ENCODE measurements at places on chromosomes 7 and 10. TPM values are rescaled to one million over a fixed set of nuclear protein-coding genes. Genes with fewer than 3 reads are reported as not detected.

DNA sequence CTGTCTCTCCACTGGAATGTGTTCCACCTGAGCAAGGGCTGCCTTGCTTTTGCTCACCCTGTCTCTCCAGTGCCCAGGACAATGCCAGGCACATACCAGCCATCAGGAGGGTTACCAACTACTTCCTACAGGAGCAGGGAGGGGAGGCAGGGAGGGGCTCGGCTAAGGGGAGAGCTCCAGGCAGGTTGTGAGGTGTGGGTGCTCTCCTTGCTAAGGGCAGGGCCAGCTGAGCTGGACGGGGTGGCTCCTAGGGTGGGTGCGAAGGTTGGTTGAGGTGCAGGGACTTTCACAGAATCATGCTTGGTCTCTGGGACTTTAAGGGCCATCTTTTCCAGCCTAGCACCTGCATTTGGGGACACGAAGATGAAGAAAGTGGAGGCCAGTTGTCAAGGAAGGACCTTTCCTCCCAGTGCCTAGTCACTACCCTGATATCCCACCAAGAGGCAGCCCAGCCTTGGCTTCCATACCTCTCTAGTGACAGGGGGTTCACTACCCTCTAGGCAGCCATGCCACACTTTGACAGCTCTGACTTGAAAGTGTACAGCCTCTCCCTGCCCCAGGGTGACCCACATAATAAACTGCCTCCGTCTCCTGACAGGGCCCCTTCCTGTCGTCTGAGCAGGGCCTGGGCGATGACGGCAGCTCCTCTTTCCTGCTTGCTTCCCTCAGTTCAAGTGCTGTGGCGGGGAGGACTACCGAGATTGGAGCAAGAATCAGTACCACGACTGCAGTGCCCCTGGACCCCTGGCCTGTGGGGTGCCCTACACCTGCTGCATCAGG, 46.5 kb downstream of the TSPAN15 start:
- DNase-seq: no peak

Gene CALU
- total RNA-seq: 147 TPM

Gene RADIL
- not detected for total RNA-seq

DNA sequence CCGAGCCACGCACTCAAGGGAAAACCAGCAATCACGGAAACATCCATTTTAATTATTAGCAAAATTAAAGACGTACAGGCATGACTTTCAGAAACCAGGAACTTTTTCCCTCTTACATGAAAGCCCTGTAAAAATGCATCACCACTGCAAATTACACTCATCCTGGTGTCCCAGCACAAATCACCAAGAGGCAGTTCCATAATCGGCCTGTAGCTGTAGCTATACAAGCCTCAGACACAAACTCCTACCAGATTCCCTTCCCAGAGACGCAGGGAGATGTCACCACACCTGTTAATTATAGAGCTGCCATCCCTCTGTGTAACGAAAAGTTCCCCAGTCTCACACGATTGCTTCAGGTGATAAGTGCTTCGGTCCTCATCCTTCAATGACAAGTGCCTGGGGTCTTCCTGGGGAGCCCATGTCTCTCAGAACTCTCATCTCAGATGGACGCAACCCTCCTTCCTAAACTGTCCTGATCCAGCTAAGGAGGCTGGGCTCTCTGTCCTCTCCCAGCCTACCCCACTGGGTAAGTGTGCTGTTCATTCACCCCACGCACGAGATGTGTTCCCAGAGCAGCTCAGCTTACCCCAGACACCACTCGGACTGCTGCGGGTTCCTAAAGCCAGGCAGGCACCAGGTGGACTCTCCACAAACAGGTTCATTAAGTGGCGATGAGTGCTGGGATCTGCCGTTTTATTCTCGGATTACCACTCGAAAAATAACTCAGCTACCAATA, 5.9 kb downstream of the FGFR2 start:
- DNase-seq: no peak

DNA sequence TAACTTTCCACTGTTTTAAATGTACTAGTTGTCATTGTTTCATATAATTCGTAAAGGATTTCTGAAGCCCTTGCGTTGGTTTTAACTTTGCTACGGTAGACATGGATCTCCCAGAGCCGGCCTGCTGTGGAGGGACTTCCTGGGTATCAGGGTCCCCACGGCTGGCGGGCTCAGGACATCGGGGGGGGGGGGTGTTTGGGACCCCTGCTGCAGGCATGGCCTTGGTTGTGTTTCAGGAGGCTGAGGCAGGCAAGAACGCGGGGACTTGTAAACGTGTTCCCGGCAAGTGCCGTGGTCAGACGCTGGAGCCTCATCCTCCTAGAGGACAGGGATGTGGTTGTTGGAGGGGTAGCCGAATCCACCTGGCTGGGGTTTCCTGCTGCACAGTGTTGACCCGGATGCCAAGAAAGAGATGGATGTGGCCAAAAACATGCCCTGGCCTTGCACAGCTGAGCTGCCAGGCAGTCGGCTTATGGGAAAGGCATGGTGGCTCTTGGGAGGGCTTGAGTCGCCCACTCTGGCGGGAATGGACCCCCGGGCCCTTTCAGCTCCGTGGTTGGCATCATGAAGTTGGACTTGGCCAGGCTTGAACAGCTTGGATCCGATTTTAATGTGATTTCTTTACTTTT, 21.4 kb upstream of the CHST12 start:
- DNase-seq: no peak

Gene ZNF467
- 3.2 TPM for total RNA-seq

Gene TWNK
- total RNA-seq: 27.9 TPM

GRCh38 chr10:22346096-22346661, 883 bp downstream of the SPAG6 start:
- no peak for DNase-seq

- DNase-seq: no peak
These were observed 78.9 kb downstream of the ADAM12 start for GRCh38 chr10:126309228-126309883.

Gene PRXL2A
- 6.7 TPM for total RNA-seq

DNA sequence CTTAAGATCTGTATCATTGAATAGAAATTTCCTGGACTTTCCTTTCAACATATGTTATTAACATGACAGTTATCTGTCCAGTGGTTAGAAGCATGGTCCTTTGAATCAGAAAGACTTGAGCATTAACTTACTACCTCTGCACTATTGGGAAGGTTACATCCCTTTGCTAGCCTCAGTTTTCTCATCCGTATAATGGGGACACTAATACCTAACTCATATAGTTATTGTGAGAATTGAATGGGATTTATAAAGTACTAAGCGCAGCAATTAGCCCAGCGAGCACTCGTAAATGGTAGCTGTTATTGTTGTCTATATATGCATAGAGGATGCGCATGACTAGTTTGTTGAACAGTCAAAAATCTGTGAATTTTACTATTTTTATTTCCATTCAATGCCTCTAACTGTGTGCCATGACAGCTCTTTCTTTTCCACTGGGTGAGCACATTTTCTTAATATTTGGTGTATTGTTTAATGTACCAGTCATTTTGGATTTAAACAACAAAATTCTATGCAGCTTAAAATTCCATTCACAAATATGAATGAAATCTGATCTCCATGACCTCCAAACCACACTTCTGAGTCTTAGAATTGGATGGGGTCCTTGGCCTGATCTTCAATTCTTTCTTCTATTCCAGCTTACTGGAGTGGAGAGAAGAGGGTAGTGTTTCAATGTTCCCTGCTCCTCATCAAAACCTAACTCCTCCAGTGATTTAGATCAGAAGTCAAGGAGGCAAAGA, 65.0 kb downstream of the CACNB2 start:
- DNase-seq: no peak

GRCh38 chr7:36053589-36053988, 99.5 kb upstream of the EEPD1 start:
- no peak for DNase-seq

Gene FAM237B
- not detected for total RNA-seq

DNA sequence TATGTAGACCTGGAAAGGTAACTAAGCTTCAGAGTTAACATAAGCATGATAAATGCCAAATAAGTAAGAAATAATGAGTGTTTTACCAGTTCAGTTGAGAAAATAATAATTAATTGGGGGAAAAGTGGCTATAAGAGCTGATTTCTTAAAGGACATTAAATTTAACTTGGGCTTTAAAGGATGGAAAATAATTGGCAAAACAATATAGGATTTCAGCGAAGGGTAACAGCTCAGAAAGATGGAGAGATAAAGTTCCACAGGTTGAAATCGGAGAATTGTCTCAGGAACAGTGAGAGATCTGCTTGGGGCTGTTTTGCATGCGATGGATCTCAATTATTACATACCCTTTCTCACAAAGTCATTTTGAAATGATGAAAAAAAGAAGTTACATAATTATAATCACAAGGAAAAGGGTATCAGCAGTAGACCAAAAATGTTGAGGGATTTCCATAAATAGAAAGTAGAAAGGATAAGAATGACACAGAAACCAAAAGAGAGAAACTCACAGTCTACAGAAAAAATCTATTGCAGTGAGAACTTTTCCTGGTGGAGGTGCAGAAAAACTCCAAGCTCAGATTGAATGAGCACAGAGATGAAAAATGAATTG, 40.1 kb upstream of the ITGB8 start:
- DNase-seq: no peak

Gene CRHR2
- not detected for total RNA-seq

Gene HHEX
- total RNA-seq: 0.19 TPM

Gene ASB10
- total RNA-seq: not detected

DNA sequence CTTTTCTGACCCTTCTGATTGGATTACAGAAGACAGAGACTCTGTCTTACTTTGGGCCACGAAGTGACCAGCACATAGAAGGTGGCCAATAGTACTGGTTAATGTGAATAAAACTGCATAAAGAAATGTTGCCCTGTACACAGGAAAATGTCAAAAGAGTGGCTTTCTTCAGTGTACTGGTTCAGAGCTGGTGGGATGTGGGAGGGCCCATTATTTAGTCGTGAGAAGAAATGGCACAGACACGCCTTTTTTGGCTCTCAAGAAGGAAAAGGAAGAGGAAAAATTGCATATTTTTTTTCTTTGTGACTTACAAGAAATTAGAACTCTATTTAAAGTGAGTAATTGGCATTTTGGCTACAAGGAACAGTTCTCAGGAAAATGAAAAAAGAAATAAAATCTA, 129.7 kb downstream of the DGKI start:
- DNase-seq: no peak

Gene RBP3
- total RNA-seq: not detected

GRCh38 chr7:141874787-141875186, 33.5 kb upstream of the PRSS37 start:
- peak; percentile 29 for DNase-seq

DNA sequence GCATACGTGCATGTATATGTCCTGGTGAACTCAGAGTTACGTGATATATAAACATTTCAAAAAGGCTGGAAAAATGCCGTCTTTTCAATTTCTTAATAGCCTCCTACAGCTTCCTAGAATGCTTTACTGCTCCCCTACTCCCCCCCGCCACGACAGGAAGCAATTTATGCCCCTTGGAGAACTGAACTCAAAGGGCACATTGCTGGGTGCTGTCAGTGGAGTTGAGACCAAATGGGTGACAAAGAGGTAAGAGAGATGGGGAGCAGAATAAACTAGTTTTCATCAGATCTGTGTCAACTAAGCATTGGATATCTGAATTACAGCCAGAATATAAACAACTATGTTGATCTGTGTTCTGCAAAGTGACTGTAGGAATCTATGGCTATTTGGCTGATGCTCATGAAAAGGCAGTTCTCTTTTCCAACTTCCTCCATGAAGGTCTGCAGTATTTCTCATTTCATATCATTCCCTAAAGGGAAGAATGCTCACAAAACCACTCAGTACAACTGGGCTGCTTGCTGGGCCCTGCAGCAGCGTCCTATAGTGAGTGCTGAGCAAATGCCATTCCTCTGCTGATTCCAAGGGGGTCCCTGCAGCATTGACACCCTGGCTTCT, 171.3 kb upstream of the HPS1 start:
- DNase-seq: no peak

DNA sequence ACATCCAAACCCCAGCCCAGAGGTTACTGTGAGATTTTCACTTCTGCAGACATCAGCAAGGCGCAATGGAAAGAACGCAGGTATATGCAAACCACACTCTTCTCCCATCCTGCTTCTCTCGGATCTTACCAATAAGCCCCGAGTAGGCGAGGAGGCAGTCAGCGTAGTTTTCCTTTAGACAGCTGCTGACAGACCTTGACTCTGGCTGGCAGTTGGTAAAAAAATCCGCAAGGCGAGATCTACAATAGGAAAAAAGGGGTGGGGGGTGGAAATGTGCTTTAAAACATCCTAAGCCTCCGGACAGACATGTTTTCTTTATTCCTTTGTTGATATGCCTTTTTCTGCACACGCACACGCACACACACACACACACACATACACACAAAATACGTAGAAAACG, 176.5 kb downstream of the GFRA1 start:
- no peak for DNase-seq

Data from MCF 10A (cell line).